ENCODE measurements at places on chromosomes 13 and 19. TPM values are rescaled to one million over a fixed set of nuclear protein-coding genes. Genes with fewer than 3 reads are reported as not detected.

PPM1N gene
- total RNA-seq = not detected

PABPC3 gene
- total RNA-seq = 0.18 TPM

GRIN2D gene
- 2.4 TPM for total RNA-seq

RTBDN gene
- not detected for total RNA-seq

Measured in chondrocyte (in vitro differentiated cells).